ENCODE measurements at places on chromosomes 13 and 19. TPM values are rescaled to one million over a fixed set of nuclear protein-coding genes. Genes with fewer than 3 reads are reported as not detected.

- no peak for DNase-seq
- H3K4me3 ChIP-seq, result no peak overlapping the region
- H3K36me3 ChIP-seq, result no peaks in the 10 kb centered on the region
- no peak overlapping the region for H3K27ac ChIP-seq
These were observed 57.2 kb downstream of the ING1 start for GRCh38 chr13:110770678-110771077.

- no peak within 1 kb of the TSS for H3K27ac ChIP-seq
These were observed at the start of gene THSD1 for GRCh38 chr13:52405767-52406494. Gene THSD1, minus strand, starts transcription at chr13:52406172. Its CDS starts 3,572 bp downstream, at chr13:52402600.

GRCh38 chr19:31356587-31357314, 7.5 kb upstream of the TSHZ3 start:
- DNase-seq, result no peak
- no peaks in the 10 kb centered on the region for H3K36me3 ChIP-seq
- no peak overlapping the region for H3K27ac ChIP-seq
- H3K4me3 ChIP-seq, result no peak overlapping the region
- no peaks in the 10 kb centered on the region for H3K4me1 ChIP-seq

GRCh38 chr19:13023656-13024055, 28.4 kb downstream of the NFIX start:
- H3K4me1 ChIP-seq, result no peaks in the 10 kb centered on the region
- H3K4me3 ChIP-seq, result no peak overlapping the region
- no peak overlapping the region for H3K27ac ChIP-seq
- H3K36me3 ChIP-seq, result no peaks in the 10 kb centered on the region

- H3K4me3 ChIP-seq, result no peak overlapping the region
- DNase-seq, result no peak
- H3K27ac ChIP-seq, result no peak overlapping the region
- no peaks in the 10 kb centered on the region for H3K27me3 ChIP-seq
- H3K36me3 ChIP-seq, result no peaks in the 10 kb centered on the region
These were observed 183.5 kb downstream of the SPRY2 start for GRCh38 chr13:80157261-80157932.

The KANK3 gene
- not detected for total RNA-seq

The ZNF69 gene
- total RNA-seq, result 12.9 TPM

The CEACAM7 gene
- total RNA-seq, result not detected

All from Karpas-422 (cell line).